Stimulated activated CD4-positive, alpha-beta T cell treated with anti-CD3 and anti-CD28 coated beads, Interleukin-15, amount 100 ng/mL, for 1 hour (primary cell): ENCODE measurements at places on chromosomes 2 and 18.

DNA sequence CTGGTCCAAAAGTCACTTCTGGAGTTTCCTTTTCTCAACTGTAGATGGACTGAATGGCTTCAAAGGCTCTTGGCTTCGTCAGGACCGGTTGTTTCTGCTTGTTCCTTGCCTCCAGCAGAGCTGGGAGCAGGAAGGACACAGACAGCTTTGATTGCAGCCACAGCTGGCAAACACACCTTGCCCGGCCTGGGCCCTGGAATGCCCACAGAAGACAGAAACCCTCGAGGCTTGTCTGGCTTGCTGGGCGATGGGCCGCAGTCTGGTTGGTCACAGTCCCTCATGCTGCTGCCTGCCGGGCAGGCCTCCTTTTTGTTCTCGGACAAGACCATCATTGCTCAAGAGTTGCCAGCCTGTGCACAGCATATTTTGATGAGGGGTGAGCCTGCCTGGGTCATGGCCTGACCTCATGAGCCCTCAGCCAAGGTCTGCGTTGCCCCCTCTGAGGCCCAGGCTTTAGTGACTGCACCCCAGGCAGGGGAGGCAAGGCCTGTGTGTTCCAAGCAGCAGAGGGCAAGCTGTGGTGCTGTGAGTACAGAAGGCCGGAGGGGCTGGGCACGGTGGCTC is 37.8 kb downstream of the ATP6V1C2 start:
- no peak for DNase-seq

- no peak for DNase-seq
These were observed 113.7 kb downstream of the SPOPL start for GRCh38 chr2:138615257-138615656.

- DNase-seq: no peak
These were observed 9.4 kb downstream of the DNPEP start for GRCh38 chr2:219378163-219378851.

DNA sequence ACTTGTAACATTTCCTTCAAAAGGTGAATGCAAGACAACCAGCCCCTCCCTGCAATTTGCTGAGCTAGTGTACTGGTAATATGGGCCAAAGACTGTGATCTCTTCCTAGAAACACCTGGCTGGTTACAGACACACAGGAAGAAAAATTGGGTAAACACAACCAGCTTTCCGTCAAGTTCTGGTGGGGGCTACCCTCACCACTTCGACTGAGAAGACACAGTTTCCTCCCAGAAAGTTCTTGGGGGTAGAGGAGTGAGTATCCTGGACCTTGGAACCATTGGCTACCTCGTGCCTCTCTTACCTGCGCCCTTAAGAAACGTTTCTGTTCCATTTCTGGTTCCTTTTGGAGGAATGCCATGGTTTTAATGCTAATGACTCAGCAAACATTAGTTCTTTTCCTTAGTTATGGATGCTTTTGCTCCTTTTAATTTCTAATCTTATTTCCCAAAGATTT is 120.9 kb upstream of the DLX2 start:
- no peak for DNase-seq

DNA sequence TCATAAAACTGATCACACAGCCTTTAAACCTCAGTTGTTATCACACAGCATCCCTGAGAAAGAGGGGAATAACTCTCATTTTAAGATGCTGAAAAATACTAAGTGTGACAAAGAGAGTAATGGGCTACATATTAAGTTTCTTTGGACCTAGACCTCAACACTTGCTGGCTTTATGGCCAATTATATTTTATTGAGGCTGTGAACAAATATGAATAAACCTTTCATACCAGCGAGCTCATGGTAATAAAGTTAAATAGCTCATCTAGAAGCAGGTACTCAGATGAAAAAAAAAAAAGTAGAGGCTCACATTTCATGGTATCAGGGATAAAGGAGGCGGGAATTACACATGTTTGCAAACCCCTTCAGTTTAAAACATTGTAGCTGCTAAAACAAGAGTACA is 75.7 kb downstream of the DOCK10 start:
- DNase-seq: no peak

- no peak for DNase-seq
These were observed 120.8 kb upstream of the RBMS1 start for GRCh38 chr2:160614391-160614790.
